ENCODE measurements at places on chromosomes 2 and 18. TPM values are rescaled to one million over a fixed set of nuclear protein-coding genes. Genes with fewer than 3 reads are reported as not detected.

Gene EIF2B4
- total RNA-seq: 43.8 TPM

GRCh38 chr2:86025229-86025820 lies 80.4 kb downstream of the POLR1A start:
- no peak for DNase-seq
- H3K36me3 ChIP-seq: peaks cover 20% of the 10 kb centered on the region
- H3K4me3 ChIP-seq: no peak overlapping the region
- H3K27ac ChIP-seq: no peak overlapping the region

DNA sequence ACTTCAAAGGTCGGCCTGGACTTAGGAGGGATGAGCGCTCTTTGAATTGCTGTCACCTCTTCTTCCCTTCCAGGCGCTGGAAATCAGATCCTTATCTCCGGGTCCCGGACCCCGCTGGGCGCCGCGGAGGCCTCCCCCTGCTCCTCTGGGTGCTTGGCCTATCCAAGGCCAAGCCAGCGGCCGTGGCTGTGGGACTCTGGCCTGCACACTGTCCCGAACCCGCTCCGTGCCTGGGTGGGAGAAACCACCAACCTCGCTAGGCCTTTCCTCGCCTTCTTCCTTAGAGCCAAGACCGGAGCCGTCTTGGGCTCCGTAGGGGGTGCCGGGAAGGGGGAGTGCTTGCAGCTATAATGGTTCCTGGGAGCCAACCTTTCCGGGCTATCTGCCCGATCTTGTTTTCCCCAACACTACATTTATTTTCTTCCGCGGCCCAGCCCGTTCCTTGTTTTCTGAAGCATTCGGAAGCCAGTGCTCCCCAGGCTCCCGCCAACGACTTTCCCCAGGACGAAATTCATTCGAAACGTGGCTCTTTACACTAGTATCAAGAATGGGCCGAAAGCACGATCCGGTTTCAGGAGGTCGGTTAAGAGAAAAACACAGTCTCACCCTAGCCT lies 2.4 kb downstream of the OSR1 start:
- H3K4me3 ChIP-seq: no peak overlapping the region
- peaks cover 8% of the 10 kb centered on the region for H3K4me1 ChIP-seq
- no peak overlapping the region for H3K27ac ChIP-seq
- H3K27me3 ChIP-seq: no peaks in the 10 kb centered on the region

GRCh38 chr2:140641163-140641562 lies 1489.7 kb downstream of the LRP1B start:
- DNase-seq: no peak
- H3K27me3 ChIP-seq: no peaks in the 10 kb centered on the region
- no peak overlapping the region for H3K27ac ChIP-seq
- H3K36me3 ChIP-seq: no peaks in the 10 kb centered on the region
- H3K4me3 ChIP-seq: no peak overlapping the region
- H3K4me1 ChIP-seq: no peaks in the 10 kb centered on the region

DNA sequence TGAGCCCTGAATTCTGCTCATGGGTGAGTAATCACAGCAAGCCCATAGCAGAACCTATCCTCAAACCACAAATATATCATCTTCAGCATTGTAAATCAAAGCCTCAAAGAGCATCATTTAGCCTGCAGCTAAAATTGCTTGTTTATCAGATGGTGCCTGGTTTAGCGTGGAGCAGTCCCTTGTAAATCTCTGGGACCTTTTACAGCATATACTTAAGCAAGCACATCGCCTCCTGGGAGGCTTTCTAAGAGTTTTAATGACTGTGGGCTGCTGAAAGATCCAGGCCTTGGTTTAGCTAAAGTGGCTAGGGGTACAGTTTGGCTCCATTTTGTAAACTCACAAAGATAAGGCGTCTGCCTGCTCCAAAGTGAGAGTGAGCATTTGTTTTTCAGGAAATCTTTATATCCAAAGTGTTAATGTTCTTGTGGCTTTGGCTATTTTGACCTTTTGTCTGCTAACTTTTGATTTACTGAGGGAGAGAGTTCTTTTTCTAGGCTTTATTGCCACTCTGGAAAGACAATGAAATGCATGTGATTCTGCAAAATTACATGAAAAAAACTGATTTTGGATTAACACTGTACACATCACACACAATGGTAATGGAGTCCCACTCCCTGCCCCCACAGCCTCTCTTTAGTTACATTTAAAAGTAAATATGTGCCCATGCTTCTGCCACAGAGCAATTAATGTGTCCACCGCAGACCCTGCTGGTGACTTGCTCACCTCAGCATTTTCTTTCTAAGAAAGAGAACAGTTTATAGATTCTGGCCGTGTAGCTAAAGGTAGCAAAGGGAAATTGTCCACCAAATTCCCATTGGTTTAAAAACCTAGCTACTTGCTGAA lies 194.8 kb downstream of the LNPK start:
- H3K36me3 ChIP-seq: no peaks in the 10 kb centered on the region
- H3K4me3 ChIP-seq: no peak overlapping the region
- H3K4me1 ChIP-seq: no peaks in the 10 kb centered on the region
- 0 out of 2 replicates have a peak, but pooled peaks cover 4% of the 10 kb centered on the region for H3K27me3 ChIP-seq
- no peak overlapping the region for H3K27ac ChIP-seq
- no peak for DNase-seq

DNA sequence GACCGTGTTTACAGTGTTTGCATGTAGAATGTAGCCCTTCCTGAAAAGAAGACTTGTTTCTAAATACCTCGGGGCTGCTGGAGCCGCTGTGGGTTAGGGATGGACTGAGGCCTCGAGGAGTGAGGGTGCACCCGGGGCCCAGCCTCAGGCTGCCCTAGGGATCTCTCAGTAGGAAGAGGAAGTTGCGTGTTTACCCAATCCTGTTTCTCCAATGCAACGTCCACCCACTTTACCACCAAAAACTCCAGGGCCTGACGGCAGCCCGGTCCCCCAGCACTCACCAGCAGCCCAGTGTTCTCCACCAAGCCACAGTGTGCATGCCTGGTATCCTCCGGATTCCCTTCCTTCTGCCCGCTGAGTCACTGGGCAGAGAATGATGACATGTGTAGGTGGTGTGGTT lies 255.8 kb downstream of the GLI2 start:
- no peak overlapping the region for H3K4me3 ChIP-seq
- no peak overlapping the region for H3K27ac ChIP-seq
- peaks cover 6% of the 10 kb centered on the region for H3K4me1 ChIP-seq
- no peaks in the 10 kb centered on the region for H3K27me3 ChIP-seq

Measured in HCT116 (cell line).